NCI-H510A treated with DMSO at 0.1 percent for 48 hours (cell line): ENCODE measurements at places on chromosomes 16 and 17.

DNA sequence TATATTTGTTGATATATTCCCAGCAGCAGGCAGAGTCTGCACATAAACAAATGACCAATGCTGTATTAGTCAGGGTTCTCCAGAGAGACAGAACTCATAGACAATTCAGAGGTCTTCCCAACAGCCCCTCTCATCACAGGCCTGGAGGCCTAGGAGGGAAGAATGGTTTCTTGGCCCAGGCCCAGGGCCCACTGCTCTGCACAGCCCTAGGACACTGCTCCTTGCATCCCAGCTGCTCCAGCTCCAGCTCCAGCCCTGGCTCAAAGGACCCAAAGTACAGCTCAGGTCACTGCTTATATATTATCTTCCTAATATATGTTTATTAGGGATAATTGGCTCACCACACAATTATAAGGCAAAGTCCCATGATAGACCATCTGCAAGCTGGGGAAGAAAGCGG is 749.9 kb downstream of the KCNJ2 start:
- no peak for DNase-seq

GRCh38 chr17:81537343-81537855 is 9.2 kb downstream of the FSCN2 start:
- peak; percentile 84 for DNase-seq

DNA sequence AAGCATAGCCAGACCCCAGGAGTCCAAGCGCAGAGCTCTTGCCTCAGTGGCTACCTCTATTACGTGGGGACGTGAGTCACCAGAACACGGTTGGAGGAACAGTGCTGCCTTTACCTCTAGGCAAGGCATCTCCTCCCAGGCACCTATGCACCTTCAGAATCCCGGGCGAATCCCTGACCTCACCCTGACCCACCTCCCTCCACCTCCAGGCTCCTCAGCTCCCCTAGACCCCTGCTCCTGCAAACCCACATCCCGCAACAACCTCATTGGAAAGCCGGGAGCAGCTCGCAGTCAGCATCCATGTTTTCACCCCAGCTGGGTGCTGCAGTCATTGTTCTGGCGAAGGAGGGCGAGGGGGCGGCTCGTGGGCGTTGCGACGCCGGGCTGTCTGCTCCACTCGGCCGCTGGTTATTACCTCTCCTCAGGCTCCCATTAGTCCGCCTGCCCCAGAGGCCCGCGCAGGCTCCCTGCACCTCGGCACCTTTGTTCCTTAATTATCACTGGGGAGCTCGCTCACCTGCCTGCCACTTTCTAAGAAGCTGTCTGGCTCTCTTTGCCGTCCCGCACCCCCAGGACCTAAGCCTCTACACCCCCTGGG is 24.6 kb upstream of the DLX4 start:
- DNase-seq = no peak

- no peak for DNase-seq
Observed at GRCh38 chr17:29524692-29525091, 42.1 kb downstream of the ABHD15 start.

DNA sequence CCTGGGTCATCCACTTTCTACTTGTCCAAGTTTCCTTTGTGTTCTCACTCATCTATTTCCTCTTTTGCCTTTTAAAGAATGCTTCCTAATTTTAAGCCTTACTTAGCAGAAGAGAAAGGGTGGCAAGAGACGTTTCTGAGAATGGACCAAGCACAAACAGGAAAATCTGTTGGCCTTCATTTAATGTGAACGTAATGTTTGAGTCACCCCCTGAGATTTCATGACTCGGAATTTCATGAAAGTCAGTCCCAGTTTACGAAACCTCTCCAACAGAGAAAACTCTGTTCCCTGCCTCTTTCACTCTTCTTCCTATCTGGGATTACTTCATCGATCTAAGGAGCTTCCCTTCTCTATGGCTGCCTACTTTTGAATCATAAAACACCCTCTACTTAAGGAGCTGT is at the start of gene CD300E:
CD300E (minus strand) TSS at position 46 of the 401 bp plus-strand sequence. CDS start 117 bp downstream, outside the sequence.
- no peak for DNase-seq

GRCh38 chr16:70646260-70647241 is at the start of gene IL34:
Gene IL34, plus strand, starts transcription at chr16:70646559. Its CDS starts 389 bp downstream, at chr16:70646948.
- DNase-seq = no peak

DNA sequence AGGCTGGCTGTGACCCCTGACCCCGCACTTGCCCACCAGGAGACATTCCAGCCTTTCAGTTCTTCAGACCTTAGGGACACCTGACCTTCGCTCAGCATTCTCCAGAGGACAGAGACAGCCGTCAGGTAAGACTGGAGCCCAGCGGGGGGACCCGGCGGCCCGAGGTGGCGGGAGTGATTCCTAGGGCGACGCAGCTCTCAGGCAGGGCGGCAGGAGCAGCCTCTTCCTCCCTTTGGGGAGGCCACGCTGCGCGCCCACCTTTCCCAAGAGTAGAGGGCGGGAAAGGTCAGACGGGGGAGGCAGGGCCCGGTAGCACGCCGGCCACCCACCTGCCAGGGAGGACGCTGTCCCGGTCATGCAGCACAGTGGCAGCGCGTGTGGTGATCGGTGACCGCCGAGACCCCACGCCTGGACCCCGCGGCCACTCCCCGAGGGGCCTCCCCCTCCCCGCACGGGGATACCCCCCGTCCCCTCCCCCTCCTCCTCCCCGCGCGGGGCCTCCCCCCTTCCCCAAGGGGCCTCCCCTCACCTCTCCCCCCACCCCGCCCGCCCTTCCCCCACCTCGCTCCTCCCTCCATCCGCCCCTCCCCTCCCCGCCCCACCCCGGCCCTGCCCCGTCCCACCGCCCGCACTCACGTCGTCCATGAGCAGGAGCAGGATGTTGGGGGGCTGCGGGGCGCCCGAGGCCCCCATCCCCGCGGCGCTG is 472 bp downstream of the GALNS start:
- DNase-seq = no peak

DNA sequence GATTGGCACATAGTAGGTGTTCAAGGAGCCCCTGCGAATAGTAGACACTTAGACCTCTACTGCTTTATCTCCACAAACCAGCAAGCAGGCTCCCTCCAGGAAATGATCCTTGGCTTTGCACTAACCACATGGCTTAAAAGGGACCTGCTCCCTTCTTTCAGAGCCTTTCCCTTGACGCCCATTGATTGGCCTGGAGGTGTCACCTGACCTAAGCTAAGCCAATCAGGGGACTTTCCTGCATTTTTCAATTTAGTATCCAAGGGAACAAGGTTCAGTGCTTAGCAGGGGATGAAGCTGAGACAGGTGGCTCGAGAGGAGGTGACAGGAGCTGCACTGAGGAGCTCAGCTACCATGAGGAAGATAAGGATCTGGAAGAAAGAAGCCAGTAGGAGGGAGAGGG is 52.8 kb downstream of the CLEC19A start:
- peak; percentile 36 for DNase-seq

GRCh38 chr17:82238472-82239201 is 9.8 kb downstream of the SLC16A3 start:
- peak; percentile 91 for DNase-seq

- DNase-seq = no peak
Observed at GRCh38 chr17:28946239-28946638, 5.1 kb downstream of the PHF12 start.

GRCh38 chr17:40832840-40833239 is 10.4 kb upstream of the KRT10 start:
- DNase-seq = no peak

GRCh38 chr17:48800626-48801217 is 16.3 kb downstream of the TTLL6 start:
- no peak for DNase-seq

DNA sequence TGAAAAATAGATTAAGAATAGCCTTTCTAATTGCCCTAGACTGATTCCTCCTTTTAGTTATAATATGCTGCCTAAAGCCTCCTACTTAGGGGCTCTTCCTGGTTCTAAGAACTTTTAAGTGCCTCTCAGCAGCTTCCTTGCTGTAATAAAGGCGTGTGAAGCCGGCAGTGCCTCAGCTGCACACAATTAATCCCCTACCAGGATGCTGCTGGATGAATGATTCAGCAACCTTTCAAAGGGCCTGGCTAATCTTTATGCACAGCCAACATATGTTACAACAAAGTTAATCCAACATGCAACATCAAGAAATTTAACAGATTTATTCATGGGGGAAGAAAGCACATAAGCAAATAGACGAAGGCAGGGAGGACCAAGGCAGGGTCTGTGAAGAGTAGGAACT is 145.2 kb downstream of the PMP22 start:
- DNase-seq = no peak

GRCh38 chr17:74777901-74778515 is 1.9 kb upstream of the NAT9 start:
- no peak for DNase-seq

GRCh38 chr17:78231991-78232858 is 794 bp downstream of the TMEM235 start:
- no peak for DNase-seq

- DNase-seq = no peak
Observed at GRCh38 chr17:78338486-78339259, 21.2 kb downstream of the SOCS3 start.

DNA sequence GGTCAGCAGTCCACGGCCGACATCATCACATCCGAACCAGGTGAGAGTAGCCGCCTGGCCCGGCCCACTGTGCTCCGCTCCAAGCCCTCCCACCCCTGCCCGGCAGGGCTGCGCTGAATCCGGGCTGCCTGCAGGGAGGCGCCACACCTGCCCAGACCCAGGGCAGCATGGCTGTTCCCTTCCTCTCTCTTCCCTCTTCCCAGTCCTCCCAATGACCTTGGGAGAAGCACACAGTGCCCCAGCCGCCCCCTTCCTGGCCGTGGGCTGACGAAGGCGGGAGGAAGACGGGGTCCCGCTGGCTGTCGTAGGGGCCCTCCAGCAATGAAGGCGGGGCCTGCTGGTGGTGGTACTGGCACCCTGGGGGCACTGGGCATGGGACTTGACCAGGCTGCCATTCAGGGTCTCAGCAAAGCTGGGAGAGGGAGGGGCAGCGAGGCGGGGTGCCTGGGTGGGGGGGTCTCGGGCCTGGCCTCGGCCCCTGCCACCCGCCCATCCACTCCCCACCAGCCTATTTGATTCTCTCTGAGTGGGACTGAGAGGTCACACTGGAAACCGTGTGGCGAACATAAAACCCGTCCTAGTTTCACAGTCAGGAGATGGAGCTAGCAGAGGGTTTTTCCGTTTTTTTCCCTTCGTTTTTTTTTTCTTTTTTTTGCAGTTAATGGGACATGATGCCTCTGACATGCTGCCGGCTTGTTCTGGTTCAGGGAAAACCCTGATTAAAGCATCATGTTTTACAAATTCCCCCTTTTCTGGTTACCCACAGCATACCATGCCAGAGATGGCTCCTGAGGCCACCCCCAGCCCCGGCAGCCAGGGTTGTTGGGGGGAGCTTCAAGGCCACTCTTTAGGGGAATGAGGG is 50.6 kb downstream of the BAHCC1 start:
- no peak for DNase-seq

DNA sequence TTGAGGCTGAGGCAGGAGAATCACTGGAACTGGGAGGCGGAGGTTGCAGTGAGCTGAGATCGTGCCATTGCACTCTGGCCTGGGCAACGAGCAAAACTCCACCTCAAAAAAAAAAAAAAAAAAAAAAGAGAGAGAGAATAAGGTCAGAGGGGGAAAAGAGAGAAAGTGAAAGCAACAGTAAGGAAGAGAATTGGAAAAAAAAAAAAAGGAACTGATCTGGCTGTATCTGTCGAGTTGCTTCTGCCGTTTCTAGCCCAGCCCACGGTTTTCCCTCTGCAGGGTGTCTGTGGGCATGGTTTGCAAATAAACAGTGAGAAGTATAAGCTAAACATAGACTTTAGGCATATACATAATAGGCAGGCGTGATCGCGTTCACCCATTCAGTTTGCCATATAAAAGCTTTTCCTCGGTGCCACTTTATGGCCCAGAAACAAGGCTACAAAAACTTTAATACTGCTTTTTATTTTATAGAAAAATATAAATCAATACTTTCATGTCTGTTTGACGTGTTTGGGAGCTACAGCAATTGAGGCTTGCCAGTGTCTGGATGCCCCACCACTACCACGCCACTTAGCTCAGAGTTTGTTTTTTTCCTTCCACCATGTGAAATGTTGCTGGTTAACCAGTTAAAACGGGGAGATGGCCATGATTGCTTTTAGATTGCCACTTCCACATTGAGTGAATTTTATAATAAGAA is 436.7 kb downstream of the MAF start:
- DNase-seq = peak; percentile 19

DNA sequence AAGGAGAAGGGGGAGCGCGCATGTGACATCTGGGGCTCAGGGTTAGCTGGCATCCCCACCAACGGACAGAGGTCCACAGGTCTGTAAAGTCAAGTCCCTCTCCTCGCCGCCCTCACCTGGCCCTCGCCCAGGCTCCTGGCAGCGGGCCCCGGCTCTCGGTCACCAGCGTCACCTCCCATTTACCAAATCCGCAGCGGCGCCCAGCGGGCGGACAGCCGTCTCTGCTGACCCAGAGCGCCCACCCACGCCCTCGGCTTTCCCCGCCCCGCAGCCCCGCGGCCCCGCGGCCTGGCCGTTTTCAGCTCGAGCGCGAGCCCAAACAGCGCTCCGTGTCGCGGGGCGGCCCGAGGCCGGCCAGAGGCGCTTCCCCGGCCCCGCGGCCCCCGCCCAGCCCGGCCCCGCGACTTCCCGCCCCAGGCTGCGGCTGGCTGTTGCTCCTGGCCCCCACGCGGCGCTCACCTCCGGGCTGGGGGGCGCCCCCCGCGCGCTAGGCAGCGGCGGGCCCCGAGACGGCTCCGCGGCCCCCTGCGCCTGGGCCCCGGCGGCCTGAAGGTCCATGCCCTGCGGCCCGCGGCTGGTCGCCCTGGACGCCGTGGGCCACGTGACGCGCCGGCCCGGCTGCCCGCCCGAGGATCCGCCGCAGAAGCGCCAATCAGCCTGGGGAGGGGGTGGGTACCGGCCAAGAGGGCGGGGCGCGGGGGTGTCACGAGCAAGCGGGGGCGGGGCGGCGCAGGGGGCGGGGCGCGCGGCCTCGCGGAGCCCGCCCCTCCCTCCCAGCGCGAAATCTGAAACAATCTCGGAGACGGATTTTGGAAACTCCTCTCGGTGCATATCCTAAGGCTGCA is at the start of gene COPRS:
COPRS (minus strand) TSS at position 603 of the 845 bp plus-strand sequence; CDS start at position 558, 45 bp downstream.
- DNase-seq = peak; percentile 57
